ENCODE measurements at places on chromosomes 6 and 20.

- no peak for DNase-seq
These were observed 30.0 kb upstream of the FBXL4 start for GRCh38 chr6:98977671-98978292.

DNA sequence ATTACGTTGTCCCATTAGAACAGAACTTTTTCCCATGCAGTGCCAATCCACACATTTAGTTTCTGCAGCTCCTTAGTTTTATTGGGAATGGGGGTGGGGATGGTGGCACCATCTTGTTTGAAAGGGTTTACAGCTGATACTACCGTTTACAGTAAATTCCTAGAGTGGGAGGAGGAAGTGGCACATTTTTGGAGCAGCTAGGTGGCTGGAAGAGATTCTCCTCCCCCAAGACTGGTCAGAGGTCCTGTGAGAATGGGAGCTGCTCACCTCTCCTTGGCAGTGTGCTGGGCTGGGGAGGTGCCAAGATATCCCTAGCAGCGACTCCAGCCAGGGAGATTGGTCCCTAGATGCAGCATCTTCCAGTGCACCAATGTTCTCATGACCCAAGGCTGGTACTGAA, 12.4 kb upstream of the CCN6 start:
- DNase-seq: no peak

DNA sequence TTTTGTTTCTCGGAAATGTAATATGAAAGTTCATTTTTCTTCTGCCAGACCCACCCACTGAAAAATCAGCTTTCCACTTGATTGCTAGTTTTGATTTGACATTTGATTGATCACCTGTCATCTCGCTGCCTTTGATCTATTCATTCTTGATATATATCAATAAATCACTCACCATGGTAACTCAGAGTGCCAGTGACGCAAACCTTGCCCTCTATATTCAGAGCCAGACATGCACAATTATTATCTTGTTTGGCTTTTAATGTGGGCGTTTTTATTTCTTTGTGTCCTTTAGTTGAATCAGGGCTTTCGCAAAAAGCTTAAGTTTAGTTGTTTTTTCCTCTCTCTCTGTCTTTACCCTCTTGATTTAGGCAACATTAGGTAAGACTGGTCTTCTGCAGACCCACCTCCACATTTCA, 2.0 kb downstream of the TSHZ2 start:
- DNase-seq: no peak

DNA sequence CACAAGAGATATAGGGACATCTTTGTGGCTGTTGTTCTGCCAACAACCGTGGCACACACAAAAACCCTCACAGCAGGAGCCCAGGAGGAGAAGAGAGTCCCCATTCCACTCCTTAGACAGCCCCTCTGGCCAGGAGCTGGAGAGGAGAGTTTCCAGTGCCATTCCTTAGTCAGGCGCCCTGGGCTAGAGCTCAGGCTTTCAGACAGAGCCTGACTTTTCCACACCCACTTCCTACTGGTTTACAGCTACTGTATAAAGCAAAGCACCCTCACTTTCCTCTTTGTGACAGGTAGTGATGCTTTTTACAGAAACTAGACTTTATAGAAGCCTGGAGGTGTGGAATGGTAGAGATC, 145.9 kb downstream of the SYCP2 start:
- no peak for DNase-seq

GRCh38 chr6:65546894-65547293, 160.1 kb downstream of the EYS start:
- DNase-seq: no peak

- DNase-seq: no peak
These were observed 680 bp downstream of the HLA-DPB1 start for GRCh38 chr6:33076406-33076934.

DNA sequence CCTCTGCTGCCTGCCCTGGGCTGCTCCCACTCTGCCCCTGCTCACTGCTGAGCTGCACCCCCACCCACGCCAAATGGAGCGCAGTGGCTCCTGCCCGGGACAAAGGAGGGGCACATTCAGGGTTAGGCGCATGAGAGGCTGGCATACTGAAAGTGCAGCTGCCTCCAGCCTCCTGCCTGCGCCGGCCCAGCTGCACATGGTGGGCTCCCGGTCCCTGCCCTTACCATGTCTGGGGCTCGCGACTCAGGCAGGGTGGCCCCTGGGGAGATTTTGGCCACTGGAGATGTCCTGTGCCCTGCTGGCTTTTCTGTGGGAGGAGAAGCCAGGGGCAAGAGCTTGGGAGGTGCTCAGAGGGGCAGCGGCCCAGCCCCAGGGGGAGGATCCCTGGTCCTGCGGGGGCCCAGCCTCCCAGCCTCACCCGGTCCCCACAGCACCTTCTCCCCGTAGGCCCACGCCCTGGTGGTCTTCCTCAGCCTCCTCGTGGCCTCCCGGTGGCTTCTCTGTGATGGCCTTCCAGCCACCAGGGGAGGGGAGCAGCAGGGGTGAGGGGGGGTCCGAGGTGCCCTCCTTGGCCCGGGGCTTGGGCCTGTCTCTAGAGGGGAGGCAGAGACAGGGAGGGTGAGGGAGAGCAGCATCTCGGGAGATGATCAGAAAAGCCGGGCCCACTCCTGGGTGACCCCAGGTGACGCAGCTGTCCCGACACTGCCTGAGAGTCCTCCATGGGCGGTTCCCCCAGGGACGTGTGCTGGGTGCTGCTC, 8.4 kb upstream of the CABLES2 start:
- DNase-seq: no peak

Measured in vagina (tissue), 2 donors.